ENCODE measurements at places on chromosomes 7 and 10.

- peak; percentile 71 for DNase-seq
These were observed 24.5 kb downstream of the STEAP1 start for GRCh38 chr7:90178679-90179278.

DNA sequence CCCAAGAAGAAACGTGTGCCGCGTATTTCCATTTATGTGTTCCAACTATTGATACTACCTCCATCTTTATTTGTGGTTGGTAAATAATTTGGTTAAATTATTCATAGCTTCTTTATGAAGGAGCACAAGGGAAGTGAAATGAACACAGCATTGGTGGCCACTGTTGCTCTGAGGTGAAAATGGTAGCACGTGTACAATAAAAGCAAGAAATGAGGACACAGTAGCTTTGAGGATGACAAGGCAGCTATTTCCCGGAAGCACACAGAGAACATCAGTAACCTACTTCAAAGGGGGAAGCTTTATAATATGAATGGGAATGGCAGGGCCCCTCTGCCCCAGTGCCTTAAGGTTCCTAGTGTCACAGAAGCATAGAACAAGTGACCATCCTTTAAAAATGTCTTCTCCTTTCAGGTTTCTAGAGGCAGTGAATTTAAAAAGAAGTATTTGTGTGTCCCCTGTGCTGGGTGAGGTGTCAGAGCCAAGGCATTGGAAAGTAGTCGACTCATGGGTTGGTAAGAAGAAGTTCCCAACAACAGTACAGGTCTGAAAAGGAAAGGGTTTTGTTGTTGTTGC, 78.8 kb downstream of the SGMS1 start:
- no peak for DNase-seq

DNA sequence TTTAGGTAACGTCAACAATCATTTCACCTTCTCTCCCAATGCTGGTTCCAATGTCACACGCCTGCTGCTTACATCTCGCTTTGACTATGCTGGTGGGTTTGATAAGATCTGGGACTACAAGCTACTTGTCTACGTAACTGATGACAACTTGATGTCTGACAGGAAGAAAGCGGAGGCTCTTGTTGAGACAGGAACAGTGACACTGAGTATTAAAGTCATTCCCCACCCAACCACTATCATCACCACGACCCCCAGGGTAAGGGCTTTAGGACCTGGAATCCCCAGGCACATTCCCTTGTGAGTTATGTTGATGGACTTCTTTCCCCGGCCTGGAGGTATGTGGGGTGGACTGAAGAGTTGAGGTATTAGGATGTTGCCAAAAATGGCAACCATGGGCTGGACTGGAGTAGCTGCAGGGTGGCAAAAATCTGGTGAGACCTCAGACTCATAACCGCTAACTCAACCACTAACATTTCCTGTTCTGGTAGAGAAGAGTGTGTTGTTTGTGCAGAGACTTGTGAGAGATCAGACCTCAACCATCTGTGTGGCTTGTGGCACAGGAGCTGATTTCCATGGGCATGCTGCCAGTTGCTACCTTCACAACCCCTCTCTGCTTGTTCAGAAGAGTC, 59.2 kb downstream of the CDHR3 start:
- peak; percentile 18 for DNase-seq

DNA sequence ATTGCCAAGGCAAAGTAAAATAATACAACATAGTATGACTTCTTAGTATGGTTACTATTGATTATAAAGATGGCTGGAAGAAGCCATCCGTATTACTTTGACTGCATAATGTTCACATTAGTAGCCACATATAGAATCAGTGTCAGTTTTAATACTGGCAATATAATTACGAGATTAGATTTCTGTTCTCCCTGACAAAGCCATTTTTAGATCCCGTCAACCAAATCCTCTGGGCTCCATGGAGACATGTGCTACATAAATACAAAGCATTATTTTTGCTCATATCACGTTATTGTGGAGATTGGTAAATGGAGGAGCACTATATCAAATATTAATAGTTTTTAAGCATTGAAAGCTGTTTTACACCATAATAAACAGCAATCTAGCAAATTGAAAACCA, 124.0 kb downstream of the MAGI2 start:
- no peak for DNase-seq

- peak; percentile 88 for DNase-seq
These were observed 146.4 kb upstream of the LYZL2 start for GRCh38 chr10:30775779-30776591.

DNA sequence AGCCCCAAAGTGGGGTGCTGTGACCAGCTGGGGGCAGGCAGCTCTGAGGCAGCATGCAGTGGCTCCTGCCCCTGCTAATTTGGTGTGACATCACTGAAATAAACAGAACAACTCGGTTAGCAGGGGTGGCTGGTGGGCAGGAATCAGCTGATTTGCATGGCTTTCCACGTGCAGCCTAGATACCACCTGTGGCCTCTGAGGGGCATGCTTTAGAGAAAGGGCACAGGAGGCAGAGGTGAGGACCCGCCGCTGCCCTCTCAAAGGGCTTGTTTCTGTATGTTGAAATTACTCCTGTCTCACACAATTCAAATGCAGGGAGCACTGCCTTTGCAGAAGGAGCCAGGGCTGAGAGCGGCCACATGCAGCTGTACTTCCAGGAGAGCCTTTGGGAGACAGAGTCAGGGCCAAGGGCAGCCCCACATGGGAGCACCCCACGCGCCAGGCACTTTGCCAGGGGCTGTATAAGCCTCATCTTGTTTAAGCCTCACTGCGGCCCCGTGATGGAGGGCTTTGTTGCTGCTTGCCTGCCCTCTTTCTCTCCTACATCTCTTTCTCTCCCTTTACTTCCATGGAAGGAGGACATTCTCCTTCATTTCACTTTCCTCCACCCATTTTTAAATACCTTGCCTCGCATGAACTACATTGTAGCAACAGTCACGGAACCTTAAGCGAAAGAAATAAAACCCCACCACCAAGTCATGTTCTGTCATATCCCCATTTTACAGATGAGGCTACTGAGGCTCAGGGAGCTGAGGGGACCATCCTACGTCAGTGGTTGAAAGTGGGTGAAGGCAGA, 137.7 kb downstream of the ZMIZ1 start:
- no peak for DNase-seq

GRCh38 chr10:8300925-8301324, 246.4 kb downstream of the GATA3 start:
- no peak for DNase-seq

DNA sequence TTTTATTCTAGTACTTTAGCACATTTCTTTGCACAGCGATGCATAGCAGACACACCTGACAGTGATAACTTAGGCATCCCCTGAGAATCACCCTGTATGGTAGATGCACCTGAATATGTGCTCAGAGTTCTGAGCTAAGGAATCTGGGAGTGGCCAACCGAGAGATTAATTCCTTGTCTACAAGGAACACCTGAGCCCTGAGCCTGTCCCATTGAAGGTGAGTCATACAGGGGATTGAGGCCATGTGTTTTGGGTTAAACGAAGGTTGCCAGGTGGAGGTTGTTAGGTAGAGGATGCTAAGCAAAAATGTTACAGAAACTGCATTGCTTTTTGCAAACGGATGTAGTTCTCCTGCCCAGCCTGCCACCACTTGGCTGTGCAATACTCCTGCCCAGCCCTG, 128.9 kb downstream of the AMPH start:
- no peak for DNase-seq

- DNase-seq: no peak
These were observed 22.4 kb upstream of the CRYGN start for GRCh38 chr7:151462306-151462779.
